K562 (cell line): ENCODE measurements at places on chromosomes 7 and 10. TPM values are rescaled to one million over a fixed set of nuclear protein-coding genes. Genes with fewer than 3 reads are reported as not detected.
A peak's percentile ranks its signal among the peaks of the same experiment; 100 is the strongest.

GRCh38 chr10:95517536-95518454 lies 43.4 kb downstream of the SORBS1 start:
- no peaks in the 10 kb centered on the region for H3K36me3 ChIP-seq
- peaks cover 13% of the 10 kb centered on the region for H3K4me1 ChIP-seq
- H3K4me3 ChIP-seq: no peak overlapping the region
- H3K27me3 ChIP-seq: no peaks in the 10 kb centered on the region
- peak; percentile 73 for DNase-seq
- H3K27ac ChIP-seq: no peak overlapping the region

- DNase-seq: no peak
- H3K27me3 ChIP-seq: peaks cover 4% of the 10 kb centered on the region
- H3K4me3 ChIP-seq: no peak within 1 kb of the TSS
- no peak within 1 kb of the TSS for H3K27ac ChIP-seq
These were observed at the start of gene LMOD2 for GRCh38 chr7:123655614-123656013. LMOD2 (plus strand) TSS chr7:123655866; CDS start chr7:123655964, 98 bp downstream.

Gene PWWP2B
- 9.2 and 9.8 TPM in 2 replicates for total RNA-seq

Gene UCN3
- total RNA-seq: not detected in 2 replicates

GRCh38 chr7:45869426-45869825 lies 3.5 kb downstream of the CCDC201 start:
- no peak overlapping the region for H3K4me3 ChIP-seq
- H3K36me3 ChIP-seq: no peaks in the 10 kb centered on the region
- H3K27ac ChIP-seq: no peak overlapping the region
- no peaks in the 10 kb centered on the region for H3K4me1 ChIP-seq

- H3K27ac ChIP-seq: no peak overlapping the region
- peaks cover 15% of the 10 kb centered on the region for H3K36me3 ChIP-seq
- H3K4me1 ChIP-seq: no peaks in the 10 kb centered on the region; the same call in 1 of the 2 replicates
- no peak overlapping the region for H3K4me3 ChIP-seq
- no peak for DNase-seq
These were observed 44.5 kb downstream of the GBF1 start for GRCh38 chr10:102289840-102290239.

Gene AEBP1
- 0.78 and 0.87 TPM in 2 replicates for total RNA-seq
